NCI-H1694 treated with DMSO at 0.1 percent for 48 hours (cell line): ENCODE measurements at places on chromosomes 6 and 20.

DNA sequence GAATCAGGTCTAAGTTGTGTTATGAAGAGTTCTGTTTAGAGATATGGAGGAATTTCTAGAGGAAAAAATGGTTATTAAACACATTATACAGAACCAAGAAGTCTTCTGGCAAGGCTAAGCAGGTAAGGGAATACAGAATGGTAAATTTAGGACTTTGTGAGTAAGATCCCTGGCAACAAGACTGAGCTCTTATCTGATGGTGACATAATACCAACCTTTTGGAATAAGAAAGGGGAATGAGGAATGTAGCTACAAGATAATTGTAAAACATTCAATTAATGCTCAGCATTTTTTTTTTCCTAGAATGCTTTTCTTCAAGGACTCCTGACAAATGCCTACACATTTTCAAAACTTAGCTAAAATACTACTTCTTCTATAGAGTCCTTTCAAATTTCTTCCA is 51.8 kb downstream of the CYB5R4 start:
- DNase-seq = no peak

DNA sequence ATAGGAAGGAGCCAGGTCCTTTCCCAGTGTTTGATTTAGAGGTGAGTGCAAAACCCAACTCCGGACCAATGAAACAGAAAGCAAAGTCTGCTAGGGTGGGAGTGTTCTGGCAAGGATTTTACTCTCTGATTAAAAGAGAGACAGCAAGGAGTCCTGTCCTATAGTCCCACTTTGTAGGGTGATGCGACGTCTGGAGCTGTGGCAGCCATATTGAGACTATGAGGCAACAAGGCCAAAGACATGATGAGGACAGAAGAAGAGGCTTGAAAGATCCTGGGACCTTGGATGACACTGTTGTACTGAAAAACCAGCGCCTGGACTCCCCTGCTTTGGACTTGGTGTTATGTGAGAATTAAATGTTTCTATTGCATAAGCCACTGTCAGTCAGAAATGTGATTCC is 8.1 kb downstream of the SULF2 start:
- no peak for DNase-seq

- DNase-seq = no peak
Observed at GRCh38 chr6:7389162-7389450, 436 bp downstream of the CAGE1 start.

GRCh38 chr6:18393698-18394097 is 6.5 kb downstream of the RNF144B start:
- DNase-seq = no peak

DNA sequence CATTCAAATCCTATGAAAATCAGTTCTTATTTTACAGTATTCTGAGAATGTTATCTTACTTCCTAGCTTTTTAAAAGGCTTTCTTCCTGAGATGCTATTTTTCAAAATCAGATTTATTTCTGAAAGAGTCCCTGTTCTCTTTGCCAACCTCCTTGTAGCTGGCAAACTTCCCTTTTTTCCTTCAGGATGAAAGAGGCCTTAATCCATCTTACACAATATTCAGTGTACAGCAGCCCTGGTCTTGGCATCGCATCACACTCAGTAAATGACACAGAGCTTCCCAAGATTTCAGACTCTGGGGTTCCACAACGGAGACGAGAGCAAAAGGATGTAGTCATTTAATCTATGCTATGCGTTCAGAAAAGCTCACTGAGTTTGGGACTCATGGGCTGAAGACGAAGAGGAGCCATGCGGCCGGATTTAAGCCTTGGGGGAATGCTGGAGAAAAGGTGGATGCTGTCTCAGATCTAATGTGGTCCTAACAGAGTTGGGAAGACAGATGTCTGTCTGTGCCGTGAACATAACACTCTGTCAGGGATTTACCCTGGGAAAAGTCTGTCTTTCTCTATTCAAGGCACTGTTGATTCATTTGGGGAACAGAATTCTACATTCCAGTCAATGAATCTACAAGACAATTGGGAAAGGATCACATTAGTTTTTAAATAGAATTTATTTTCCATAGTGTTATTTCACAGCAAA is 616.4 kb upstream of the AGPAT4 start:
- DNase-seq = no peak

GRCh38 chr20:24766826-24767622 is 182.0 kb upstream of the CST7 start:
- DNase-seq = no peak

DNA sequence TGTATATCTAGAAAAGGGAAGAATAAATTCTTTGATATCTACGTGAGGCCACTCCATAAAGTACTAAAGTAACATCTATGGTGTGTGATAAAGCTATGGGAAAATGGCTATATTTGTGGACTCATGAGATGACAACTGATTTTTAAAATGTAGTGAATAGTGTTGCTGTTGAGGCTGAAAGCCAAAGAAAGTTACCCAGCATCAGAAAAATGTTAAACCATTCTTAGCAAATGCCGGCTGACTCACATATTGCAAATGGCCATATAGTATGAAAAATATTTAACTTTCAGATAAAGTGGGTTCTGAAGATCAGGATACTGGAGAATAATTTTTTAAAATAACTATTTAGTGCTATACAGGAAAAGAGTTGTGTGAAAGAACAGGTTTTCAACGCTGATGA is 129.9 kb upstream of the GRIK2 start:
- no peak for DNase-seq

DNA sequence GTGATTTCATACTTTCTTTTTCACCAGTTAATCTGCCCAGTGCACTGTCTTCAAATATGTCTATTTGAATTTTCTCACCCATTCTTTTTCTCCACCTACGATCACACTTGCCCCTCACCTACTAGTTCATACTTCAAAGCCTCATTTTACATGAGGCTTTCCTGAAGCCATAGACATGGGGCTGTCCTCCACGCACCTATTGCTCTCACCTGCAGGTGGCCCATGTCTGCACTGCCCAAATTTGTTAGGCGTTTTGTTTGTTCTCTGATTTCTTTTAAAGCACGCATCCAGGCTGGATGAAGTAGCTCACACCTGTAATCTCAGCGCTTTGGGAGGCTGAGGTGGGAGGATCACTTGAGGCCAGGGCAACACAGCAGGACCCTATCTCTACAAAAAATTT is 106.8 kb upstream of the RIPOR2 start:
- DNase-seq = no peak

GRCh38 chr6:116010790-116011401 is 49.8 kb downstream of the FRK start:
- peak; percentile 67 for DNase-seq

- no peak for DNase-seq
Observed at GRCh38 chr6:25489399-25489798, 162.6 kb upstream of the SCGN start.

DNA sequence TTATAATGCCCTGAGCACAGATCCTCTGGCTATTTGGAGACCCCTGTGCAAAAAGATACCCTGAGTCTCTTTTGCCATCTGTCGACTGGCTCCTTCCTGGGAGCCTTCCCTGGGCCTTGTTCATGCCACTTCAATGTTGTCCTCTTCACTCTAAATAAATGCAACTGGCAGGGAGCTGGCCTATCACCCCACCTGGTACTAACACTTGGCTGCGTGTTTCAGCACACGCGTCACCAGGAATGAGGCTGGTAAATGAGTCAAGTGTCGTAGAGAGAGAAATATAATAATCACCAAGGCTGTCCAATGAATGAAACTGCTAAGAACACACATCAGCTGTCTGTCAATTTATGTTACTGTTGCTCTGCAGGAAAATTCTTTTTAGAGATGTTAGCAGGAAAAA is 374.6 kb upstream of the JARID2 start:
- peak; percentile 21 for DNase-seq

DNA sequence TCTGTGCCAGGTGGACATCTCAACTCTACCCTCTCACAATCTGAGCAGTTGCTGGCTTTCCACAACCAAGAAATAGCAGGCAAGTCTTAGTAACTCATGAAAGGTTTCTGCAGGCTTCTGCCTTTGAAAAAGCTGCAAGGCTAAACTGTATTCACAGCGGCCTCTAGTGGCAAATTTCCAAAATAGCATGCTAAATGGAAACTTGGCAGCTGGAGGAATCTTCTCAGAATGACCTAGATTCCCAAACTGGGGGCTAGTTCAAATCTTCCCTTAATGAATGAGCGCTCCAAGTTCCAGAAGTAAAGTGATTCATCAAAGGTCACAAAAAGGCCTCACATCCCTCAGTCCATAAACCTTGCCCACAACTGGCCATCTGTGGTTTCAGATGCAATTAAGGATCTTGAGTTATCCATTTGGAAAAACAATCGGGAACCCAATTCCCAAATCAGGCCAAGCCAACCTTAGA is 11.9 kb upstream of the CPNE5 start:
- DNase-seq = peak; percentile 34

- no peak for DNase-seq
Observed at GRCh38 chr6:151589667-151590066, 95.8 kb downstream of the CCDC170 start.

GRCh38 chr20:49866051-49866450 is 49.3 kb downstream of the SPATA2 start:
- no peak for DNase-seq

GRCh38 chr6:128713461-128713860 is 169.5 kb upstream of the LAMA2 start:
- no peak for DNase-seq

DNA sequence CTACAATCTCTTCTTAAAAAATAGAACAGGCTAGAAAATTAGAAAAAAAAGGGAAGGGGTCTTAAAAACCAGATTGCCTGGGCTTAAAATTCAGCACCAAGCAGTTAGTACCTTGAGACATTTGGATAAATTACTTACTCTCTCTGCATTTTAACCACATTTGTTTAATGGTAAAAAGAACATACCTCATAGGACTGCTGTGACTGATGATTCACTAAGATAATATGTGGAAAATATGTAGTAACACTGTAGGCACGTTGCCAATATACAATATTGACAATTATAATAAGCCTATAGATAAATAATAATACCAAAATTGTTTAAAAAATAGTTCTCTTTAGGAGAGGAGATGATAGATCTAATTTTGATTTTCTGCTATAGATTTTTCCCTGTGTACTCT is 750.4 kb downstream of the TENT5A start:
- no peak for DNase-seq

DNA sequence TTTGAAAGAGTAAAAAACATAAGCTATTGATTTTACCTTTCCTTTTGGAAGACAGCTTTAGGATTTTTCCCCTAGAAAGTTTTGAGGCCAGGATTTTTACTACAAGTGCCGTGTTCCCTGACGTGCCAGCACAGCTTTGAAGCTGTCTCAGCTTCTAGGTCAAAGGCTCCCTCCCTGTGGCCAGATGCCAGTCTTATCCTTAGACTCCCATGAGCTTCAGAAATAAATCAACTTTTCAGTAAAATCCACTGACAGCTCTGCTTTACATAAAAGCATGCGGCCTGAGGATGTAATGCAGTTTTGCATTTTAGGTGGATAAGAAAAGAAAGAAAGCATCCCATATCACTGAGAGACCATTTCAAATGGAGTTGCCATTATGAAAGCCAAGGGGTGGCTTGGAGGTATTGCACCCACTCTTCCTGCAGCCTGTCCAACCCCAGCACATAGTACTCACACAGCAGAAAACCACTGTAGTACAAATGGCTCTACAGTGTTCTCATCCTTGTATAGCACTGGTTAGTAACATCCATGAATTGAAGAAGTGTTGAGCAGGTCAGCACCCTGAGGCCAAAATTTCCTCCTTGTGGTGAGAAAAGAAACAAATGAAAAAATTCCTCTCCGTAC is 15.2 kb upstream of the ATXN1 start:
- no peak for DNase-seq

DNA sequence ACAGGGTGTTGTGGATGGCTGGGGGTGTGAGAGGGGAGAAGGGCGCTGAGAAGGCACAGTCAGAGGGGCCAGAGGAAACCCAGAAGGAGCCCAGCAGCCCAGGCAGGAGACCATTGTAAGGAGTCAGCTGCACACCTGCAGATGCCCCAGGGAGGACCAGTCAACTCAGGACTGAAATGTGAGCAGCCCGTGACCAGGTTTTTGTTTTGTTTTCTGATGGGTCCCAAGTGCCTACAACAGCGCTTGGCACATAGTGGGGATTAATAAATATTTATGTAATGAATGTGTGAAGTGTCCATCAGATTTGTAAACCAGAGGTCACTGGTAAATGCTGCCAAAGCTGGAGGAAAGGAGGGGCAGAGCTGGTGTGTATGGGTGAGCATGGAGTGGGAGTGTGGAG is 30.2 kb downstream of the TRAM2 start:
- no peak for DNase-seq

DNA sequence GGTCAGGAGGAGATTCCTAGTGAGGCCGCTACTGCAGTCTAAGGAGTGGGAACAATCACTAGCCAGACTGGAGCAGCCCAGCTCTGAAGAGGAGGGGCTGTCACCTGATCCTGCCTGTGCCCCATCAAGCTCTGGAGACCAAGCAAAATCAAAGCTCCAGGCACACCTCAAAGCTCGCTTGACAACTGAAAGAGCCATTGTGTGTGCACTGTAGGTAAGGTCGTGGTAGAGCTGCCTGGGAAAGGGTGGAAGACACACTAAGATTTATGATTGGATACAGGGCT is 58.2 kb downstream of the CSE1L start:
- no peak for DNase-seq

GRCh38 chr20:34165018-34165619 is 53.1 kb upstream of the EIF2S2 start:
- no peak for DNase-seq

GRCh38 chr6:129719692-129720091 is 9.7 kb upstream of the ARHGAP18 start:
- DNase-seq = no peak

DNA sequence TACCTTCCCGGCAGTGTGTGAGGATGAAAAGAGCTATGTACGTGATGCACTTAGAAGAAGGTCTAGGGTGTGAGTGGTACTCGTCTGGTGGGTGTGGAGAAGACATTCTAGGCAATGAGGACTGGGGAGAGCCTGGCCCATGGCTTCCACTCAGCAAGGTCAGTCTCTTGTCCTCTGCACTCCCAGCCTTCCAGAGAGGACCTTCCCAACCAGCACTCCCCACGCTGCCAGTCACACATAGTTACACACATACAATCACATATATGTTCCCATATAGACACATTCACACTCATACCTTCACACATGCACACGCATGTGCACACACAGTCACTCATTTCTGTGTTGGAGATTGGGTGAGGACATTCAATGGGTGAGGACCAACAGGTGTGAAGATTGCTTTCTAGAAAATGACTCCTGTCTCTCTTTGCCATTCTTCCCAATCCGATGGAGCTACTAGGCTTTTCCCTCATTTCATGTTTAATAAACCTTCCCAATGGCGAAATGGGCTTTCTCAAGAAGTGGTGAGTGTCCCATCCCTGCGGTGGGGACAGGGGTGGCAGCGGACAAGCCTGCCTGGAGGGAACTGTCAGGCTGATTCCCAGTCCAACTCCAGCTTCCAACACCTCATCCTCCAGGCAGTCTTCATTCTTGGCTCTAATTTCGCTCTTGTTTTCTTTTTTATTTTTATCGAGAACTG is 30.4 kb downstream of the SRSF3 start:
- no peak for DNase-seq

DNA sequence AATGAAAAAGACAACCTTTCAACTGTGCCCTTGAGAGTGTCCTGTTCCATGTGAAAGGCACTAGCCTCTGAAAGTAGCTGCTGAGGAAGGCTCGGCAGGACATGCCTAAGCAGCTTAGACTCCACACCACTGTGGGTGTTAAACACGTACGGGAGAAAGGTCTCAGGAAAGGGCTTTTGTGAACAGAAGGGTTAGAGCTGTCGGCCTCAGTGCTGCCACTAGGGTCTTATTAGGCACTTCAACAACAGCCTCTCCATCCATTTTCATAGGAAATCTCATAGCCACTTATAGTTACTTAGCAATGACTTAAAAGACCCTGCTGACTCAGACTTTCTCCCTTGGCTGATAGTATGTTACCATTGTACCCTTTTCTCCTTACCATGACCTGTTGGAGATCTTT is 662.8 kb downstream of the TBC1D32 start:
- DNase-seq = no peak
